ENCODE measurements at places on chromosomes 2 and 18.

GRCh38 chr2:85791704-85792565 lies 38.1 kb downstream of the ATOH8 start:
- DNase-seq: no peak

DNA sequence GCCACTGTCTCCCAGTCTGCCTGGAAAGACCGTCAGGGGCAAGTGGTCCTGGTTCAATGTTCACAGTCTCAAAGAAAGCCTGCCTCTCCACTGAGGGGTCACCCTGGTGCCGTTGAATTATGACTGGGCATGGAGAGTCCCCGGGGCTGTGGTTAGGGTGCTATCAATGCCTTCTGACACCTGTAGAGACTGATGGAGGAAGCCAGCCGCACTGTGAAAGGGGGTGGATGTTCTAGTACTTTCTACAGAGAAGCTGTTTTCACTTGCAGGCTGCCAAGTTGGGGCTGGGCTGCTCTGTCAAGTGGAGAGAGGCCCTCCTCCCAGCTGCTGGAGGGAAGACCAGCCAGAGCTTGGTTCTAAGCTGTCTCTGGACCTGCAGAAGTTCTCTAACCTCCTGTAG lies 80.5 kb downstream of the BCL2L11 start:
- DNase-seq: no peak

DNA sequence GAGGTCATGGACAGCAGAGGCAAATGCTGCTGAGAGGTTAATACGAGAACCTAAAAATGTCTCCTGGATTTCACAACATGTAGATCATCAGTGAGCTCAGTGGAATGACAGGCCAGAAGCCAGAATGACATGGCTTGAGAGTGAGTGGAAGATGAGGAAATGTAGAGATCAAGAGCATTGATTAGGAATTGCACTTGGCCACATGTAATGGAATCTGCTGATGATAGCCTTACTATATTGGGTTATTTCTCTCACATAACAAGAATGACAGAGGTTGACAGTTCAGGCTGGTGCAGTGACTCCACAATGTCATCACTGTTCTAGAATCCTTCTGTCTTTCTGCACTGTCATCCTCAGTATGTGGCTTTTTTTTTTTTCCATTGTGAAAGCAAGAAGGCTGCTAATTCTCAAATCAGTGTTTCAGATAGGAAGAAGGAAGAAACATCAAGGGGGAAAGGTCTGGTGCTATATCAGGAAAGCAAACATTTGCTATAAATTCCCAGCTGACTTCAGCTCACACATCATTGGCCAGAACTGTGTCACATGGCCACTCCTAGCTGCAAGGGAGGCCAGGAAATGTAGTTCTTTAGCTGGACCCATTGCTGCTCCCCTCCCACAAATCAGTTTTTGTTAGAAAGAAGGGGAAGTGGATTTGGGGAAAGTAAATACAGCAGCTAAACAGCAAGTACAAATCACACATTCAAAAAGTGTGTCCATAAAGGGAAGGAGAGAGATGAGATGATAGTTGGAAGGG lies 127.2 kb downstream of the FAM161A start:
- DNase-seq: no peak

- DNase-seq: peak; percentile 46
Observed at GRCh38 chr2:27191070-27191829, 20.6 kb upstream of the ATRAID start.

DNA sequence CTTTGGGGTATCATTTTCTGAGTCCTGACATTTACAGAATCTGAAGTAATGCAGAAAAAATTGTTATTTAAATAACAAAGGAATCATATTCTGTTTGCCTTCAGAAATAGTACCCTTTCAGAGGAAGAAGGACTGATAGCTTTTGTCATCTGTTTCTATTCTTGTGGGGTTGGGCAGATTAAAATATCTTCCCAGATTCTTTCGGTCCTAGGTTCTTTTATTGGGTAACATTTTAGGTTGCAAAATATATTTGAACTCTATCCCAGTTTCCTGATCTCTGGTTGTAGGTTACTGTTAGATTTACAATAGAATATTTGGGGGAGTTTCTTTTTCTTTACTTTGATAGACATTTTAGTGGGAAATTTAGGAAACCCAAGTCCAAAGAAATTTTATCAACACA lies 550.5 kb downstream of the SPAG16 start:
- DNase-seq: no peak

GRCh38 chr2:147810883-147811765 lies 33.7 kb upstream of the ACVR2A start:
- no peak for DNase-seq

- no peak for DNase-seq
Observed at GRCh38 chr2:203682688-203683130, 23.7 kb upstream of the CD28 start.

GRCh38 chr18:23260926-23261590 lies 125.8 kb downstream of the CABLES1 start:
- DNase-seq: no peak

- DNase-seq: no peak
Observed at GRCh38 chr18:72444798-72445155, 99.4 kb downstream of the CBLN2 start.

- DNase-seq: no peak
Observed at GRCh38 chr2:194616334-194616733, 1040.7 kb upstream of the SLC39A10 start.

DNA sequence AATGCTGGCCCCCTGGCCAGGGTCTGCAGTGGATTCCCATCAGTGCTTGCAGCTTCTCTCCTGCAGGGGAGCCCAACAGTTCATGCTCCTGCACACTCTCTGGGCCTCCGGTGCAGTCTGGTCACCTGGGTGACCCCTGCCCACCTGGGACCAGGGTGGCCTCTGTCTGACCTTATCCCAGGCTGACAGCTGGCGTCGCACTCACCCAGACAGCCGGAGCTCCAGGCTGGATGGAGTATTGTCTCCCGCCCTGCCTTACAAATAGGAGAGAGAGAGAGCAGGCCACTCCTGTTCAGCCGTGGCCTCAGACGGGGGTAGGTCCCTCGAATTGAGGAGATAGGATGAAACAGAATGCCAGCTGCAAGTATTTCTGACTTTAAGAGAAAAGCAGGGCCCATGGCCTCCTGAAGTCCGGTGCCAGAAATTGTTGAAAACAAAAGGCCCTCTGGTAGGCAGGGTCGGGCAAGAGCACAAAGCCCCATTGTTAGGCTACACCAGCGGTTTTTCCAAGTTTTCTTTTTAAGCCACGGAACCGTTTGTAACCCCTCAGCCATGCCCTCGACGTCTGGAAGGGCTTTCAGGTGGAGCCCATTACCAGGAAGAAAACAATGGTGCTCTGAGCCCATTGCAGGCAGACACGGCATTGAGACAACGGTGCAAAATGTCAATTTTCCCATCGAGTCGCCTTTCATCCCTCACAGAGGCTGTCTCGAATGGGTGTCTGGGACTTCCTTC lies 258.4 kb downstream of the BCL11A start:
- DNase-seq: no peak

DNA sequence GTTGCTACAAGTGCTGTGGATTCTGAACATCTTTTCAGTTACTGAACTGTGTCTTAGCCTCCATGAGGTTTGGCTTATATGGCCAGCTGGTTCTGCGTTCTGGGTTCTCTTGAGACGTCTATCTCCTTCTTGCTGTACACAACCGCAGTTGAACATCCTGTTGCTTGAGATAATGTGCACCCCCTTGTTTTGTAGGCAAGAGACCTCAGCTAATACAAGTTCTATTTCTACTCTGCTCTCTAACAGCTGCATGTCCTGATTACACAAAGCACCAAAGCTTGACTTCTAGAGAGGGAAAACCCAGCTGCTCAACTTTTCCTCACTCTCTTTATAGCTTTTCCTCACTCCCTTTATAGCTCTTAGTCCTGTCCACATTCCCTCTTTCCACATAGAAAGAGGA lies 176.0 kb downstream of the LTBP1 start:
- no peak for DNase-seq

DNA sequence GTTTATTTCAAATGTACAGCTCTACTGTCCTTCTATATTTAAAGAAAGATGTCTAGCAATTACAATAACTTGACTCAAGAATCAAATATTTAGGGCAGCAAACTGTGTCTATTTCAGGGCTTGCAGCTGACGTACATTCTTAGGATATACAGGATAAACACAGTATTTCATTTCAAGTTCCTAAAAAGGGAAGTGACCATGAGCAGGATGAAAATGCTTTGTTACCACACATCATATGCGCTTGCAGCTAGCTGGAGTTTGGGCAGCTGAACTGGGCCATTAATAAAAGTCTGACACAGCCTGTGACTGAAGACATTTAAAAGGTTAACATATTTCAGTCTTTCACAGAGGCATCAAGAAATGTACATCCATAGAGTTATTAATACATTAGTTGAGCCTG lies 264.6 kb upstream of the TRIB2 start:
- no peak for DNase-seq

DNA sequence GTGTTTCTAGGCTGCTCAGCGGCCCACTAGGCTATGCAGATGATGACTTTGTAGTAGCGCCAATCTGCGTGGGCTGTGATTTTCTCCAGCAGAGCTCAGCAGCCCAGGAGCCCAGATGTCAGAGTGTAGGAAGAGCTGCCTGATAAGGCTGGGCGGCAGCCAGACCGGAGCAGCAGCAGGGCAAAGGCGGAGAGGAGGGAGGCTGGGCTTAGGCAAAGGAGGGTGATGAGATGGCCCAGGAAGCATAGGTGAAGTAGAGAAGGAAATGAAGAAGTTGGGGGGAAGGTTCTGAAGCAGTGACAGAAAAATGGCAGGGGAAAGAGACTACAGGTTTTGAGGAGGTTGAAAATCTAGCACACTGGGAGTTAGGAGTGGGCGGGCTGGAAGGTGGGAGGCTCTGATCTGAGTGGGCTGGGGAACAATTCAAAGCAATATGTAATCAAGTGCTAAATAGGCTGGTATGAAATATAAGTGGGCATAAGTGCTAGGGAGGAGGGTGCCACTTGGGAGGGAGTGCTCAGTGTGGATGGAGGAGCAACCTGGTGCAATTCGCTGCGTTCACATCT lies 50.6 kb upstream of the STPG4 start:
- DNase-seq: no peak

GRCh38 chr2:109247812-109248211 lies 118.8 kb downstream of the SH3RF3 start:
- DNase-seq: no peak

GRCh38 chr2:166384774-166385173 lies 9.0 kb upstream of the SCN9A start:
- DNase-seq: no peak

DNA sequence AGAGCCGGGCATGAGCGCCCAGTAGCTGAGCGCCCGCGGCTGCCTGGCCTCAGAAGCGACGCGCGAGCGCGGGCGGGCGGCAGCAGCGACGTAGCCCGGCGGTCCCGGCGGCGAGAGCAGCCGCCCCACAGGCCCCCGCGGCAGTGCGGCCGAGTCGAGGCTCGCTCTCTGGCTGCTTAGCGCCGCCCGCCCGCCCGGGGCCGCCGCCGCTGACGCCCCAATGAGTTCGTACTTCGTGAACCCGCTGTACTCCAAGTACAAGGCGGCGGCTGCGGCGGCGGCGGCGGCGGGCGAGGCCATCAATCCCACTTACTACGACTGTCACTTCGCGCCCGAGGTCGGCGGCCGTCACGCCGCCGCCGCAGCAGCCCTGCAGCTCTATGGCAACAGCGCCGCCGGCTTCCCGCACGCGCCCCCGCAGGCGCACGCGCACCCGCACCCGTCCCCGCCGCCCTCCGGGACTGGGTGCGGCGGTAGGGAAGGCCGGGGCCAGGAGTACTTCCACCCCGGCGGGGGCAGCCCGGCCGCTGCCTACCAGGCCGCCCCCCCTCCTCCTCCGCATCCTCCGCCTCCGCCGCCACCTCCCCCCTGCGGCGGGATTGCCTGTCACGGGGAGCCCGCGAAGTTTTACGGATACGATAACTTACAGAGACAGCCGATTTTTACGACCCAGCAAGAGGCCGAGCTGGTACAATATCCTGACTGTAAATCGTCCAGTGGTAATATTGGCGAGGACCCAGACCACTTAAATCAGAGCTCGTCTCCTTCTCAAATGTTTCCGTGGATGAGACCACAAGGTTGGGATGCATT lies 847 bp downstream of the HOXD8 start:
- no peak for DNase-seq

DNA sequence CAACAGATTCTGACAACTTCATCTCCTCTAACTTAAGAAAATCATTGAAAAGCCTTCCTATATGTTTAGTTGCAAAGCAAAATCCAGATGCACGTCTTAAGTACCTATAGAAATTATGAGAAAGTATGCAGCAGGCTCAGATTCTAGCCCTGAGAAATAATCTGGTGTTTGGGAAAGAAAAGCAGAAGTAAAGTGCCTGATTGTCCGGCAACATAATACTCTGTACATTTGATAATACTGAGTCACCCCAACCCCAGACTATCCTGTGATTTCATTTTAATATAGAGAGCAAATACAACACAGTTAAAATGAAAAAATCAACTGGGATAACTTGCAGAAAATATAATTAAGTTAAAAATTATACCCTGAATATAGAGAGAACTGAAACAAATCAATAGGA lies 13.5 kb downstream of the RFX8 start:
- DNase-seq: no peak

DNA sequence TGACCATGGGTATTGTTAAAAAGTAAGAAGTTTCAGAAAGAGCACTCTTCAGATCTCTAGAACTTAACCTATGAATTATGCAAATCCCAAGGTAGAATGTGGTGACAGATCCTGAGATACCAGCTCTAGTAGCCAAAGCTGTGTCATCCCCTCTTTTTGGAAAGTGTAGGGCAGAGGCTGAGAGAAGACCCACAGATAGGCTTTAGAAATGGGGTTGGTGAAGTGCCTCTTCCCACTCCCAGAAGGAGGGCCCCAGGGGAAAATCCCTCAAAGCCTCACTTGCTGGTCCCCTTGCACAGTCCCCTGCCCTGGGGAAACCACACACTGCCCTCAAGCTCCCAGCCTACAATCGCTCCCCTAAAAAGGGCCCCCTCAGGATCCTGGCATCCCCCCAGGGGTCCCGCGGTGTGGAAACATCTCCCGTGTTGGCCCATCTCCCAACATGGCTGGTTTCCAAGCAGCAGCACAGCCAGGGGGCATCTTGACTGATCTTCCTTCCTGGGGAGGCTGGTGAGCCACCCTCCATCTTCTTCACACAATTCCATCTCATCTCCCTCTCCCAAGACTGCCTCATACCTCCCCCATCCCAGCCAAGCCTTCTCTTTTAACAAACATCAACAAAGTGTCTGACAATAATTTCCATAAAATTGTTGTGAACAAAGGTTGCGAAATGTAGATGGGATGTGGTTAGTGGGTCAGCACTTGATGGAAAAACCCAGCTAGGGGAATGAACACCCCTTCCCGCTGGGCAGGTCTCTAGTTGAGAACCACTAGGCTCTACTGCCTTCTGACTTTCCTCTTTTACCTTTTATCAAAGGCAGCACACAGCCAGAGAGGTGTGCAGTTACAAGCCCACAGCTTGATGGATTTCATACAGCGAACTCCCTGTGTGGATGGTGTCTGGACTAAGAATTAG lies 25.1 kb downstream of the MAL start:
- no peak for DNase-seq

GRCh38 chr2:133819906-133820305 lies 251.6 kb upstream of the NCKAP5 start:
- no peak for DNase-seq

DNA sequence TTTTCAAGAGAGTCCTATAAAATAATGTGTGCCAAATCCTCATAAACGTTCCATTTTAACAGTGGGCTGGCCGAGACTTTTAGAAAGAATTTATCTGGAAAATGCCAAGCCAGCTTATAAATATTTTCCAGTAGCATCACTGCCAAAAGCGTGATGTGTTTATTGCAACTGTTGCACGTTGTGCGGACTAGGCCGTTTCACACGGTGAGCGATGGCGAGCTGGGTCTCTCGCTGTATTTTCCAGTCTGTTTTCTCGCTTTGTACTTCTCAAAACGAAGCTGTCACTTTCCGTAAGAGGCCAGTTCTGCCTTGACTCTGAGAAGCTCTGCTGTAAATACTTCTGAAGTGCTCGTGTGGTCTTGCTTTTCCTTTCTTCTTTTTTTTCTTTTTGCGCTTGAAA lies 65.0 kb upstream of the ZNF236 start:
- no peak for DNase-seq

All from GM12891 (cell line).